C1 segment of cervical spinal cord (tissue), 14 donors: ENCODE measurements at places on chromosomes 3 and 15.

DNA sequence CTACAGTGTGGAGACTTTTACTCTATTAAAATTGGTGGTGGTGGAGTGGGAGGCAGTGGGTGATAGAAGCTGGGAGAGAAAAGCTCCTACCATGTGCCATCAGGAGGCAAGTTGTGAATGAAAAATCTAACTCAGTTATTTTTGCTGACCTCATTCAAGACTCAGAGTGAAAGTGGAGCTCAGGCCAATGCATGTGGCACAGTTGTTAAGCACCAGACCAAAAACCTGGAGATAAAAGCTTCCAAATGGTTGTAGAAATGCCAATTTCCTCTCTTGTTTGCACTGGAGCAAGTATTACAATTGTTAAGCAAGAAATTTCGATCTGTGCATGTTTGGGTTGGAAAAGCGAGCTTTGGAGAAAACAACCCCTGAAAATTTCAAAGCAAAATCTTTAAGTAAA, 81.5 kb upstream of the PRICKLE2 start:
- no peak for DNase-seq

DNA sequence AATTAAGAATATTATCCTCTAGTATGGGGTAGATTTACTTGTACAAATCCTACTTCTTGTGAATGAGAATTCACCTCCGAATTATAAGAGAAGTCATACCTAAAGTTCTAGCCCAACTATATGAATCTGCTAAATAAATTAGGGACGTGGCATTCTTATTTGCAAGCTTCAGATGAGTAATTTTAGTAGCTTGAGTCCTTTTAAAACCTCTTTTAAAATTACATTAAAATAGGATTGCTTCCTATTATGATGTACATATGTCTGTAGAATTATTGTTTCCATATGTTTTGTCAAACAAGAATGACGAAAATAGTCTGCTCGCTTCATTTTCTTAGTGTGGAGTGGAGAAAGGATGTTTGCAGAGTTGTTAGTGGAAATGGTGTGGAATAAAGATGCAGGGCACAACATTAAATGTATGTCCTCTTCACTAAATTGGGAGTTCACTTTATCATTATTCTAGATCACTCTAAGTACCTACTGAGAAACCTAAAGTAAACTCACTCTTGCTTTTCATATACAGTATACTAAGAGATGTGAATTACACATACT, 59.4 kb downstream of the CMSS1 start:
- DNase-seq: no peak

- no peak for DNase-seq
Measured at GRCh38 chr3:52173101-52173500, 18.9 kb upstream of the POC1A start.

GRCh38 chr3:37526511-37526910, 335.2 kb upstream of the CTDSPL start:
- DNase-seq: no peak
